Activated B cell treated with CpG ODN at 0.5 μM for 24 hours (primary cell): ENCODE measurements at places on chromosomes 2 and 18. TPM values are rescaled to one million over a fixed set of nuclear protein-coding genes. Genes with fewer than 3 reads are reported as not detected.
A peak's percentile ranks its signal among the peaks of the same experiment; 100 is the strongest.

Gene CXCR4
- total RNA-seq, result 200 and 213 TPM in 2 replicates

Gene SCYGR4
- total RNA-seq, result not detected in 2 replicates

Gene IL36A
- not detected in 2 replicates for total RNA-seq

Gene ITPRIPL1
- 2.7 and 4.4 TPM in 2 replicates for total RNA-seq

Gene CAVIN2
- total RNA-seq, result not detected in 2 replicates

Gene TANC1
- 0.02 TPM in 1 of 2 replicates, not detected in the other for total RNA-seq

Gene EFR3B
- 0.07 and 0.10 TPM in 2 replicates for total RNA-seq

Gene AQP12B
- total RNA-seq, result not detected in 2 replicates

- no peak for DNase-seq
Observed at GRCh38 chr18:7735196-7735595, 168.1 kb downstream of the PTPRM start.

GRCh38 chr2:6755456-6755855, 110.3 kb downstream of the CMPK2 start:
- DNase-seq, result no peak

GRCh38 chr2:46163804-46164528, 133.2 kb upstream of the EPAS1 start:
- DNase-seq, result no peak

GRCh38 chr2:149597050-149597667, 9.6 kb upstream of the MMADHC start:
- no peak for DNase-seq

DNA sequence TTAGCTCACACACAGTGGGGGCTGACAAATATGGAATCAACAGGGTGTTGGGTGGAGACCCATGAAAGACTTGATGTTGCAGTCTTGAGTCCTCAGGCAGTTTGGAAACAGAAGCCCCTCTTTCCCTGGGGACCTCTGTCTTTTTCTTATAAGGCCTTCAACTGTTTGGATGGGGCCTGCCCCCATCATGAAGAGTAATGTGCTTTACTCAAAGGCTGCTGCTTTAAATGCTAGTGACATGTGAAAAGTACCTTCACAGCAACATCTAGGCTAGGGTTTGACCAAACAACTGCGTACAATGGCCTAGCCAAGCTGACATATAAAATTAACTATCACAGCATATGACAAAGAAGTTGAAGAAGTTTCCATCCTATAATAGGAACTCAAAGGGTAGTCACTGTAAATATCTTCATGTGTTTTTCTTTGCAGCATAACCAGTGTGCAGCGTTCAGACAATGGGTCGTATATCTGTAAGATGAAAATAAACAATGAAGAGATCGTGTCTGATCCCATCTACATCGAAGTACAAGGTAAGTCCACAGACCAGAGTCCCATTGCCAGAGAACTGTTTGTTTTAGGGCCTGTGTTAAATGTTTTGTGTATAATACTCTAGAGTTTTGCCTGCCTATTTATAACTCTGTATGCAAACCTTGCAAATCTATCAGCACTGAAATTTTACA, 46.3 kb downstream of the MERTK start:
- DNase-seq, result no peak

DNA sequence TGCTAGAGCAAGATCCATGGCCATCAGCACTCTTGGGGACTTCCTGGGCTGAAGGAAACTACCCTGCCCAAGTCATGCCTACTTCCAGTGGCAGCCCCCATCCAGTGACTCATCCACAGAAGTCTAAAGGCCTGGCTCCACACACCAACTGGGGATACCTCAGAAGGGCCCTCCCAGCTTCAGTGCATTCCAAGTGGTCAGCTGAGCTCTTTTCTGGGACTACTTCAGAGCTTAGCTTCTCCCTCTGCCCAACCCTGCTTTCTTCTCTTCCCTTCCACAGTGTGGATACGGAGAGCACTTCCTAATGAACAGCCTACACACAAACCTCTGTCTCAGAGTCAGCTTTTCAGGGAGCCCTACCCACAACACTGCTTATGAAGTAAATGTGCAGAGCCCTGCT, 66.5 kb downstream of the CLHC1 start:
- DNase-seq, result no peak

DNA sequence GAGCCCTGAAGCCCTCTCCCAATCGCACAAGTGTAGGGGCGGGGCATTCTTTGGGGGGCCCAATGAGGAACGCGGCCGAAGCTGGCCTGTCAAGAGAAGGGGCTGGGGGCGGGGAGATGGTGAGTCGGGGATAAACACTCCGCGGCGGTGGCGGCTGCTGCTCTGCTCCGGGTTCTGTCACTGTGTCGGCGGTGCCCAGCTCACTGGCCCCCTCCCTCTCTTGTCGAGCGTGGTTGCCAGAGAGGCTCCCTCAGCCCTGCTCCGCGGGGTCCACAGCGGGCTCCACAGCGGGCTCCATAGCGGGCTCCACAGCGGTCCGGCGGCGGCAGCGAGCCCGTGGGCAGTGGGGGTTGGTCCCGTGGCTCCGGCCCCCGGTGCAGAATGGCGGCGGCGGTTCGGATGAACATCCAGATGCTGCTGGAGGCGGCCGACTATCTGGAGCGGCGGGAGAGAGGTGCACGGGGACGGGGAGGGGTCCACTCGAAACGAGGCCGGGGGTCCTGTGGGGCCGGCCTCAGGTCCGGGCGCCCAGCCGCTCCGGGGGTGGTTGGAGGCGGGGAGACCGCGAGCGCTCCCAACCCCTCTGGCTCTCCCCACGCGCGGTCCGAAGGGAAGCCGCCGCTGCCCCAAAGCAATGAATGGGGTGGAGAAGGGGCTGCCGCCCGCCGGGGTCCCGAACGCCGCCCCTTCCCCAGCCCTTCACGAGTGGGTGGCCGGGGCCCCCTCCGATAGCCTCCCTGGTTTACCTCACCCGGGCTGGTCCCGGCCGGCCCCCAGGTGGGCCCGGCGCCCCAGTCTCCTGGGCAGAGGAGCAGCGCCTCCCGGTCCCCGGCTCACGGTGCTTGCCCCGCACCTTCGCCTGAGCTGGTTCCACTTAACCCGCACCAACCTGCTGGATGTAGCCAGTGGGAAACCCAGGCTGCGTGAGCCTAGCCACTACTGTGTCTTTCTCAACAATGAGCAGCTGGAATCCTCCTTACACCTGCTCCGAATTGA, at the start of gene MXD1:
MXD1 (plus strand) TSS at position 160 of the 996 bp plus-strand sequence; CDS start at position 382, 222 bp downstream.
- peak; percentile 92 for DNase-seq

DNA sequence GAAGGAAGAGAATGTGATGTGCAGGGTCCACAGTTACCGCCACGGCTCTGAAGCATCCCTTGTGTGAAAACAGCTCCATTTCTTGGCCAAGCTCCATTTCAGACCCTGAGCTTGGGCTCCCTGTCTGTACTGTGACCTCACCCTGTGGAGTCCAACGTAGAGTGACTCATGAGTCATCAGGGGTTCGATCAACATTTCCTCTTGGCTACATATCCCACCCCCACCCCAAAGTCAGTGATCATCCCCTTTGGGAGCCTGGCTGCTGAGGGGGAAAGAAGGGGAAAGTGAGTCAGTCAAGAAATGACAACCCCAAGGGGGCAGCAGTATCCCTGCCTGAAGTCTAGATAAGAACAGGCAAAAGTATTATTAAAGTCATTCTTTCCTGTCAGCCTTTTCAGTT, 62.2 kb downstream of the PAPOLG start:
- DNase-seq, result no peak

DNA sequence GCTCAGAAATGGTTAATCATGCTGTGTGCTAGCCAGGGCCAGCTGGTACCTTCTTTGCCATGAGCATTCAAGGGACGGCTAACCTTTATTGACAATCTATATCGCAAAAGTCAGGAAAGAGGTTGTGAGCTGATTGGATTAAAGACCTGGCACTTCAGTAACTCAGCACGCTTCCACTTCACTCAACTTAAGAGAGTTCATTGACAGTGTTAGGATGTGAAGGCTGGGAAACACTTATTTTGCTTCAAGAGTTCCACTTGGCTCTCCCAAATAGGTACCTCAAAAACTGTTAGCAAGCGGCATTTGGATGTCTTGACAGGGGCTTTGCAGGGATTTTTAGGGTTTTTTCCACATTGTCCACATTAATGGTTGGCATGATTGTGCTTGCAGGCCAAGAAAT, 25.1 kb upstream of the TXNDC2 start:
- no peak for DNase-seq

- DNase-seq, result no peak
Observed at GRCh38 chr2:4668381-4668780, 965.0 kb downstream of the DCDC2C start.

GRCh38 chr2:120365236-120365793, 19.4 kb downstream of the INHBB start:
- no peak for DNase-seq

- DNase-seq, result no peak
Observed at GRCh38 chr2:163505281-163505680, 230.5 kb downstream of the FIGN start.

DNA sequence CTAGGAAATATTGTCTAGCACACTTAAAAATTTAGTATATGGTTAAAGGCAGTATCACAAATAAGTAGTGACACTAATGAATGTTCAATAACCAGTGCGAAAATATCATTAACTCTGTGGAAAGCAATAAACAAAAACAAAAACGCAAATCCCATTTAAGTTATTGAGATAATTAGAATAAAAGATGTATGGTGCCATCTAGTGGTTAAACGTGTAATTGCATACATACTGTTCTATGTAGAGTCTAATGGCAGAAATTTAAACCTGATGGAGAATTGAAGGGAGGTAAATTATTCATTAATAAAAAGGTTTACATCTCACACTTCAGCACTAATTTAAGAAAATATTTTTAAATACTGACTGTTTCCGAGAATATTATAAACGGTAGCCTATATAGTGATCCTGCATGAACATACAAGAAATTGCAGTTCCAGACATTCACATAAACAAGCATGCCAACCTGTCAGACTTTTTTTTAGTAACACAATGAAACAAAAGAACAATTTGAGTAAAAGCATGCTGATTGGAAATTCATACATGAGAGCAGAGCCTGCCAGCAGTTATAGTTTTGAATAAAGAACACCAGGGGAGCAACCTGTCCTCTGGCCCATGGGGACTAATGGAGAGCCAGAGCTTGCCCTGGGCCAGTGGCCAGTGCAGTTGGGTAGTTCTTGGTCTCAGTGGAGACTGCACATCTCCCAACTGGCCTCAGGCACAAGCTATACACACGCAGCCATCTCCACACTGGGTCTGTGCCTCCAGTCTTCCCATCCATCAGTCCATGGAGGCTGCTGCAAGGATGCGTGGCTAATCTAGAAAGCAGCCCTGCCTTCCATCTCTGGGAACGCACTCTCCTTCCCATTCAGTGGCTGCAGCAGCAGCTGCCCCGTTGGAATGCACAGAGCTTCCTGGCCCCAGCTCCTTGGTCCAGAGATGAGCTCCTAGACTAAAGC, 28.0 kb downstream of the GCG start:
- no peak for DNase-seq

GRCh38 chr2:171260471-171261424, 100.1 kb upstream of the TLK1 start:
- DNase-seq, result no peak

DNA sequence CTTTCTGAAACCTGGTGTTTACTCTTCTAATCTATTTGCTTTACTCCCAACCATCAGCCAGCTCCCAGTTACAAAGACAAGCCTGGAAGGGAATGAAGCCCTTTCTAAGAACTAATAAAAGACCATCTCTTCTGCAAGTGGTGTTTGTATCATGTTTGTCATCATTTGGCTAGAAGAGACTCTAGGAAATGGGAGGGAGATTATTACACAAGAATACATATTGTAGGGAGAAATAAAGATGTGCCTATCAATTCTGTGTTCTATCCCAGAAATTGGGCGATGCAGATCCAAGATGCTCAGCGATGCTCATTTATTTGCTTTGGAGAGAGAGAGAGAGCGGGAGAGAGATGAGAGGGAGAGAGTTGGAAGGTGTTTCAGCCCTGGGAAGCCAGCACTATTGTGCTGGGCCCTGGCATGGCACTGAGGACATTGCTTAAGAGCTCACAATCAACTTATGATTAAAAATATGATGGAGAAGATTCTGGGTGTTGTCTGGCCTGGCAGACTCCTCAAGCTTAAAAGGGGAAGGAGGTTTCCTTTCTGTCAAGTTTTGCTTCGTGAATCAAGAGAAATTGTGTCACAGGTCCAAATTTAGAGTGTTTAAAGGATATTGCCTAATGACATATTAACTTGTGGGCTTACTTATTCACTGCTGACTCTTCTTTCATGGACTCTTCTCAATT, 41.8 kb upstream of the AFF3 start:
- no peak for DNase-seq
